ENCODE measurements at places on chromosomes 7 and 10.
A peak's percentile ranks its signal among the peaks of the same experiment; 100 is the strongest.

GRCh38 chr7:2143450-2143849 lies 89.3 kb downstream of the MAD1L1 start:
- no peak for DNase-seq

- DNase-seq = no peak
Measured at GRCh38 chr7:87152897-87153641, 816 bp downstream of the DMTF1 start.

GRCh38 chr7:131767591-131767990 lies 211.2 kb upstream of the PODXL start:
- DNase-seq = no peak

DNA sequence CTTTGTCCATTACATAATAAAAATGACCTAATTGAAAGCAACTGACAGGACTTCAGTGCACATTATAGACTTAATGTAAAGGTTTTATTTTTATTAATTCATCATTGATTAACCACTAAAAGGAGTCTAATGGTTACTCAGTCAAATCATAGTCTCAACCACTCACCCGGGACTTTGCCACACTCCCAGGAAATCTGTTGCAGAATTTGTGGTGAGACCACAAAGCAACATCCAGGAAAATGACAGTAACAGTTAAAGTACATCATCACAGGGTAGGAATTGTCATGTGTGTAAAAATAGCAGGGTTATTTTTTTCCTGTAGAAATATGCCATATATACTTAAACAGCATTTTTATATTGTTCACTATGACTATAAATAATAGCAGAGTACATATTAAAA lies 6.3 kb upstream of the HGF start:
- DNase-seq = no peak

DNA sequence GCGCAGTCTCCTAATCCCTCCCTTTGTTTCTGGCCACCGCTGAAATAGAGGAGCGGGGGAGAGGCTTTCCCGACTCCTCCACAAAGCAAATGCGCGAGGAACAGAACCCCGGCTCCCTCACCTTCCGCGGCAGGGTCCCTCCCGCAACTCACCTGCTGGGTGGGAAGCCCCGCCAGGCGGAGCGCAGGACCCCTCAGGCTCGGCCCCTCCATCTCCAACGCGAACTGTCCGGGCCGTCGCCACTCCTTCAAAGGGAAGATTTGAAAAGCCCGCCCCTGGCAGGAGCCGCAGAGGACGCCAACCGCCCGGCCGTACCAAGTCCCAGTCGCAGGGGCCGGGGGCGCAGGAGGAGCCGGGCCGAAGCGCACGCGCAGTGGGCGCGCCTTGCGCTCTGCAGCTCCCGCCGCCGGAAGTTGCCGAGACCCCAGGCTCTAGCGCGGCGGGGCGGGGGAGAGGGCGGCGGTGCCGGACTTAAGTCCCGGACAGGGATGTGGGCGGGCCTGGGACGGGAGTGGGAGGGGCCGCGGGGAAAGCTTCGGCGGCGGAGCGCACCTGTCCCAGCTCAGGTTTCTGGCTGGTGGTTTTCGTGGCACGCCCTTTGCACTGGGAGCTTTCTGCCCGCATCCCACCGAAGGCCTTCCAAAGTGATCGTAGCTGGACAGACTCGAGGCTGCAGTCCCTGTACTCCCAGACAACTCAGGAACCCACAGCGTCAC lies at the start of gene RTKN2:
Gene RTKN2, minus strand, starts transcription at position 446 of the 716 bp plus-strand sequence. Its CDS starts 234 bp downstream, at position 212.
- peak; percentile 31 for DNase-seq

- DNase-seq = peak; percentile 82
Measured at GRCh38 chr10:73586583-73586984, 4.6 kb downstream of the USP54 start.

DNA sequence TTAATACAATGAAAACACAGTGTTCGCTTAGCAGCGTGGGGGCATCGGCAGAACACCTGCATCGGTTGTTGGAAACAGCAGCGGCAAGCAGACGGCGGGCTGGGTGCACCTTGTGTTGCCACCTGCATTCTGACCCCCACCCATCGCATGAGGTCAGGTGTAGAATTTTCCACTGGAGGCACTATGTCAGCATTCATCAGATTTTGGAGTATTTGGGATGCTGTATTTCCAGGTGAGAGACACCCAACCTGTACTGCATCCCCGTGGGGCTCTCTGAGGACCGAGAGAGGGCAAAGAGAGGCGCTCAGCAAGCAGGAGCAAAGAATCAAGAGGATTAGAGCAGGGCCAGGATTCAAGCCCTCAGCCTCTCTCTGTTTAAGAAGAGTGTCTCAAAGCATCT lies 116.4 kb upstream of the MGMT start:
- DNase-seq = no peak

- DNase-seq = no peak
Measured at GRCh38 chr7:140585333-140585732, 55.3 kb downstream of the DENND2A start.

DNA sequence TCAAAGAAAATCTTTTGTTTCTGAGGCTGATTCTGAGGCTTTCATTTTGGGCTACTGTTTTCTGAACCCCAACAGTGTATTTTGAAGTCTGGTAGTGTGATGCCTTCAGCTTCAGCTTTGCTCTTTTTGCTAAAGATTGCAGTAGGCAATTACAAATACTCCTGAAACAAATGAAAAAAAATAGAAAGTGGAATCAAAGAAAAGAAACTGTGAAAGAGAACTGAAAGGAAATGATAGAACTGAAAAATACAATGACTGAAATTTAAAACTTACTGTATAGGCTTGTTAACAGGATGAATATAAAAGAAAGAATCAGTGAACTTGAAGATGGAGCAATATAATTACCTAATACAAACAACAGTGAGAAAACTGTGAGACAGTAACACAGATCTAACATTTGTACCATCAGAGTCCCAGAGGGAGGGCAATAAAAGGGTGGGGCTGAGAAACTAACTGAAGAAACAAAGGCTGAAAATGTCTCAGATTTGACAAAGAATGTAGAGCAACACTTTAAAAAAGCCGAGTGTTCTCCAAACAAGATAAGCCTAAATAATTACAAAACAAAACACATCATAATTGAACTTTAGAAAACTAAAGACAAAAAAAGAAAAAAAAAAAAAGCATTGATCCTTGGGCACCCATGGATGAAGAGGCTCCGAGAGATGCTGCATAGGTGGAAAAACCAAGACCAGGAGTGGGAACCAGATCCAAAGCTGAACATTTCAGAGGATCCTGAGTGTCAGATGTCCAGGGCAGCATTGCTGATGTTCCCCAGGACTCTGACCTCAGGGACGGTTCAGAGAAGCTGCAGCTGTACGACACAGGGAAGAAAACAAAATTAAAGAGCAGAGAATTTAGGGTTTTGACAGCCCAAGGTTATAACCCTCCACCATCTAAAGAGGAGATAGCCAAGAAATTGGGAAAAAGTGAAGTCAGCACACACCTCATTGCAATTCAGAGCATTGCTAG lies 223.2 kb upstream of the IGFBP3 start:
- DNase-seq = no peak

- no peak for DNase-seq
Measured at GRCh38 chr10:74081941-74082718, 68.5 kb downstream of the AP3M1 start.

- DNase-seq = no peak
Measured at GRCh38 chr10:63132651-63133055, 475 bp upstream of the NRBF2 start.

- no peak for DNase-seq
Measured at GRCh38 chr10:79153745-79154144, 85.0 kb downstream of the ZMIZ1 start.

DNA sequence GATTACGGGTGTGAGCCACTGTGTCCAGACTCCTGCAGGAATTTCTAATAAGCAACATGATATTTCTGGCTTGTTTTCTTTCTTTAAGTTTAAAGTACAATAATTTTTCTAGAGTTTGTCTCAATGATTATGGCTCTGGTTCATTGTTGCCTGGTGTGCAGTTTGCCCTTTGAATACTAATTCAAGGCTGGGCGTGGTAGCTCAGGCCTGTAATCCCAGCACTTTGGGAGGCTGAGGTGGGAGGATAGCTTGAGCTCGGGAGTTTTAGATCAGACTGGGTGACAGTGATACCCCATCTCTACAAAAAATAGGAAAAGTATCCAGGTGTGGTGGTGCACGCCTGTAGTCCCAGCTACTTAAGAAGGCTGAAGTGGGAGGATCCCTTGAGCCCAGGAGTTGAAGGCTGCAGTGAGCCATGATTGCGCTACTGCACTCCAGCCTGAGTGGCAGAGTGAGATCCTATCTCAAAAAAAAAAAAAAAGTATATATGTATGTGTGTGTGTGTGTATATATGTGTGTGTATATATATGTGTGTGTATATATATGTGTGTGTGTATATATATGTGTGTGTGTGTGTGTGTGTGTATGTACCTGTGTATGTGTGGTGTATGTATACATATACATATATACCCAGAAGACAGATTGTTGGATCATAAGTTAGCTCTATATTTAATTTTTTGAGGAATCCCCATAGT lies 8.2 kb downstream of the ADIRF start:
- DNase-seq = no peak

DNA sequence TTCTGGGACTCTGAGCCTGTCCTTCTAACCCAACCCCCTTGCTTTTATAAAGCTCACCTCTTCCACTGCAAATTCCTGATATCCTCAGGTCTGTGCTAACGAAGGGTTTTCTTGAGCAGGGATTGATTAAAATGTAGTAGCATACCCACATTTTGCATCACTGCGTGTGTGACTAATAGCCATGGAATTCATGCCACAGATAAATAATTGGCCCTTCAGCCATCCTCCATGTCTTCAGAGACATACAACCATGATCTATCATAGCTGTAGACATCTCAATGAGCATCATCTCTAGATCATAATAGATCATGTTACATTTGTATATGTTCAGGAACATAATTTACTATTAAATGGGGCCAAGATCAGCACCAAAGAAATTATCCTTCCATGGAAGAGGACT lies 990.3 kb downstream of the KCNMA1 start:
- no peak for DNase-seq

DNA sequence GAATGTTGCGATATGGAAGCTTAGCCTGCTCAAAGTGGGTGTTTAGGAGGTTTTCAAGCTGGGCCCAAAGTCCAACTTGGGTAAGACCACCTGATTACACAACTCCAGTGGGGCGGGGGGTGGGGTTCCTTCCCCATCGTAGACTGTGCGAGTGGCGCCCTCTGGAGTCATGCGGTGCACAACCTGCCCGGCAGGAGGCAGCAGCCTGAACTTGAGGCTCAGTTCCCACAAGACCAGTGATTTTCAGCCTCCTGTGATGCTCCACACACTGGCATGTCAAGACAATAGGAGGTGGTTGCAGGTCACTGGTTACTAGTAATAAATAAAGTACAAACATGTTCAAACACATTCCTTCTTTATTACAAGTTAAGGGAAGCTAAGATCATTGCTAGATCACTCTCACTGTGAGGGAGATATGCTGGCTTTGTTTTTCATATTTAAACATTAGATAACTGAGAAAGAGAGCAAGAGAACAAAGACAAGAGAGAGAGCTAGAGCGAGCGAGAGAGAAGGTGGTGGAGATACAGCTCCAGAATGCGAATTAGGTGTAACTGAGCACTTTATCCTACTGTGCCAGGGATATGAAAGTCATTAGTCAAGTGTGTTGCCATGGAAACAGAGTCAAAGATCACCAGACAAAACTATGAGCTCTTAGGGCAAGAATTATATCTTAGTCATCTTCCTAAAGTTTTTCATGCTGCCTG lies 97.4 kb upstream of the BMPER start:
- peak; percentile 78 for DNase-seq

GRCh38 chr10:47276576-47277351 lies 23.2 kb upstream of the GDF10 start:
- no peak for DNase-seq

DNA sequence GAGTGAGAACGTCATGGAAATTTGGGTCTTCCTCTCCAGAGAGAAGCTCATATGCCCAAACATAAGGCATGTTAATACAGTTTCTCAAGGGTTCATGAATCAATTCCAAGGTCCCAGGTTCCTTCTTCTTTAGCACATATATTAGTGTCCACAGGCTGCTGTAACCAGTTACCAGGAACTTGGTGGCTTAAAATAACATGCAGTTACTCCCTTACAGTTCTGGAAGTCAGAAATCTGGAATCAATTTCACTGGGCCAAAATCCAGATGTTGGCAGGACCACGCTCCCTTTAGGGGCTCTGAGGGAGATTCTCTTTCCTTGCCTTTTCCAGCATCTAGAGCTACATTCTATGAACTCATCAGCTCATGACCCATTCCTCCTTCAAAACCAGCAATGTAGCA lies 64.8 kb downstream of the MRC1 start:
- no peak for DNase-seq

DNA sequence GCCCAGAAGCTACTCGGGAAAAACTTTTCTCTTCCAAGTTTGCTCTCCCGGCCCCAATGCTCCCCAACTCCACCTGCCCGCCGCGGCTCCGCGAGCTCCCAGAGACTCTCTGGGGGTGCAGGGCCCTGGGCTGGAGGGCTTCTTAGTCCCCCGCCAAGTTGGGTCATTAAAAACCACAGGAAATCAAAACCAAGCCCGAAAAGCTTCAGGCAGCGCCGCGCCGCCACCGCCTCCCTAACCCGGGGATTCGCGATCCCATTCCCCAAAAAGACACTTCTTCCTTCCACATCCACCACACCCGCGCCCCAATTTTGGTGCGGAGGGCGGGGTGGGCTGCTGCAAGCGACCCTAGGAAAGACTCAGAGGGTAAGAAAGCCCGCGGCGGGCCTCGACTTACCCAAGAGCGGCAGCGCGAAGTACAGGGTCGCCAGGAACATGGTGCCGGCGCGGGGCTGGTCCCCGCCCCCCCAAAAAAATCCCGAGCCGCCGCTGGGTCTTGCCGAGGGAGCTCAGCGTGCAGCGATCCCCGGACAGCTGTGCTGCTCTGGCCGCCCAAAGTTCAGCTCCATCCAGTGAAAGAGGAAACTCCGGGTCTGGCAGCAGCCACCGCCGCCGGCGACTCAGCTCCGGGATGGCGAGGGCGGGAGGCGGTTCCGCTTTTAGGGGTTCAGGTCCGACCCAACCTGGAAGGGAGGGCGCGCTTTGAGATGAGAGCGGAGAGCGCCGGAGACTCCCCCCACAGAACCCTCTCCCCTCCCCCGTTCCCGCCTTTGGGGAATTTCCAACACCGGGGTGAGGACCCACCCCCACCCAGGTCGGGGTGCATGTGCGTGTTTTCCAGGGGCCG lies 1.2 kb downstream of the GFRA1 start:
- DNase-seq = no peak

- no peak for DNase-seq
Measured at GRCh38 chr10:77266242-77266641, 371.4 kb downstream of the KCNMA1 start.

DNA sequence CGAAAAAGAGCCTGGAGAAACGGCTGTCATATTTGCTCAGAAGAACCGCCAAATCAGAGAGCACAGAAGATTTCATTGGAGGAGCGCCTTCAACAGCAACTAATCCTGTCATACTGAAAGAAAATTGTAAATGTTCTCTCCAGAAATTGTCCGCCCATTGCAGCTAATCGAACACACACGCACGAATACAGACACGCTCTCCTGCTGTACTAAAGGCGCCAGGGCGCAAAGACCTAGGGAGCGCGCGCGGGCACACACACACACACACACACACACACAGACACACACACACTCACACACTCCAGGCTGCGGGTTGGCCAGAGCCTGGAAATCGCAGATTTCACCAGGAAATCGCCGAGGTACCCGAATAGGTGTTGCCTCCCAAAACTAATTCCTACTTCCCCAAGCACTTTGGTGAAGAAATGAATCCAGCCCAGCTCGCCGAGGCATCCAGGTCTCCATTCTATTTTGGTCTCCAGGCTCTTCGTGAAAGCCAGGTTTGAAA lies at the start of gene CHRM2:
Gene CHRM2, plus strand, starts transcription at position 157 of the 505 bp plus-strand sequence. CDS start 146,214 bp downstream, outside the sequence.
- DNase-seq = peak; percentile 29

GRCh38 chr7:1460821-1461645 lies 1.8 kb upstream of the MICALL2 start:
- no peak for DNase-seq
